ENCODE measurements at places on chromosomes 11 and 22.
A peak's percentile ranks its signal among the peaks of the same experiment; 100 is the strongest.

- no peak overlapping the region for H3K4me3 ChIP-seq
- DNase-seq, result no peak
- no peaks in the 10 kb centered on the region for H3K36me3 ChIP-seq
- peaks cover 7% of the 10 kb centered on the region for H3K27me3 ChIP-seq
- no peak overlapping the region for H3K27ac ChIP-seq
Measured at GRCh38 chr22:30705710-30706651, 11.3 kb downstream of the OSBP2 start.

- H3K27ac ChIP-seq, result no peak overlapping the region
- H3K4me3 ChIP-seq, result no peak overlapping the region
- DNase-seq, result no peak
- no peaks in the 10 kb centered on the region for H3K27me3 ChIP-seq
- H3K36me3 ChIP-seq, result no peaks in the 10 kb centered on the region
Measured at GRCh38 chr11:61700720-61701119, 20.5 kb downstream of the DAGLA start.

DNA sequence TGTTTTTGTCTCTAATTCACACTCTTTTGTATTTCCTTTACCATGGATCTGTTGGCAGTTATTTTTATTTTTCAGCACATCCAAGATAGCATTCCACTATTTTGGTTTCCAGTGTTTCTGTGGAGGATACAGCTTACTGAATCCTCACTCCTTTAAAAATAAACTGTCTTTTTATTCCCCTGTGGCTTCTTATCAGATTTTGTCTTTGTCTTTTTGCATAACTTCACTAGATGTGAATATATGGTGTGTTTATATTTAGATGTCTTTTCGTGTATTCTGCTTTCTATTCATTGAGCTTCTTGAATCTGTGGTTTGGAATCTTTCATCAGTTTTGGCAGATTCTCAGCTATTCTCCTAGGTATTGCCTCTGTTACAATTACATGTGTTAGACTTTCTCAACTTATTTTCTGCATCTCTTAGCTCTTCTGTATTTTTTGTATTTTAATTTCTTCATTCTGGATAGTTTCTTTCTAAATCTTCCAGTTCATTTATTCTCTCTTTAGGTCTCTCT lies 7.4 kb upstream of the ATXN10 start:
- H3K27me3 ChIP-seq, result peaks cover 17% of the 10 kb centered on the region
- H3K4me3 ChIP-seq, result no peak overlapping the region
- H3K4me1 ChIP-seq, result no peaks in the 10 kb centered on the region

- H3K27ac ChIP-seq, result no peak overlapping the region
- H3K4me1 ChIP-seq, result peaks cover 10% of the 10 kb centered on the region
- no peak overlapping the region for H3K4me3 ChIP-seq
Measured at GRCh38 chr11:2473361-2474058, 28.7 kb downstream of the KCNQ1 start.

GRCh38 chr11:57500926-57501325 lies 14.6 kb downstream of the SLC43A1 start:
- no peak overlapping the region for H3K4me3 ChIP-seq
- H3K27me3 ChIP-seq, result no peaks in the 10 kb centered on the region
- H3K36me3 ChIP-seq, result peaks cover 18% of the 10 kb centered on the region
- H3K4me1 ChIP-seq, result peaks cover 2% of the 10 kb centered on the region

DNA sequence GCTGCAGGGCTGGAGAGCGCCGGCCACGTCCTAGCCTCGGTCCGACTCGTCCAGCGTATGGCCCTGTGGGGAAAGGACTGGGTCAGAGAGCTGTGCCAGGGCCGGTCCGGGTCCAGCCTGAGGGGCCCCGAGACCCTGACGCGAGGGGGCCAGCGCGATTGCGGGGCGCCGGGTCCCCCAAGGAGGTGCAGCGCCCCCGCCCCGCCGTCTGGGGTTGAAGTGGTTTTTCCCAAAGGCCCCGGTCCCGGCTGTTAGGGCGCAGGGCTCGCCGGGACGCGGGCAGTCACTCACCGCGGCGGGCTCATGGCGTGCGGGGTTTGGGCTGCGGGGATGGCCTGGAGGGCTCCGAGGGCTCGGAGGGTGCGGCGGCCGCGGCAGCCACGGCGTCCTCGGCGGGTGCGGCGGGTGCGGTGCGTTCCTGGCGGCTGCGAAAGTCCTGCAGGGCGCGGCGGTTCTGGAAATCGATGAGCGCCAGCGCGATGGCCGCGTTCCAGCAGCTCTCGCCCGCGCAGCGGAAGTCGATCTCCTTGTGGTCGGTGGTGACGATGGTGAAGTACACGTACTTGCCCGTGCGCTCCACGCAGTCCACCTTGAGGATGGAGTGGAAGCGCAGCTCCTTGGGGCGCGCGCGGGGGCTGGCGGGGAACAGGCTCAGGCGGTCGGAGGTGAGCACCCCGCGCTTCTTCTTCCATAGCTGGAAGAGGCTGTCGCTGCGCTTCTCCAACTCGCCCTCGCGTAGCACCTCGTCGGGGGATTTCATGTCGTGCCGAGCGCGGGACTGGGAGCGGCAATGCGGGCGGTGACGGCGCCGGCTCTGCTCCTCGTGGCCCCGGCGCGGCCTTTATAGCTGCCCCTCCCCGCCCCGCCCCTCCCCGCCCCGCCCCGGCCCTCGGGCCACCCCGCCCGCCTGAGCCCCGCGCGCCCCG lies at the start of gene PHLDA2:
TSS of gene PHLDA2 (minus strand) at position 816 of the 926 bp plus-strand sequence. CDS start at position 760, 56 bp downstream.
- no peaks in the 10 kb centered on the region for H3K36me3 ChIP-seq
- peak within 1 kb of the TSS; percentile 70 for H3K27ac ChIP-seq
- peaks cover 35% of the 10 kb centered on the region for H3K4me1 ChIP-seq
- peak within 1 kb of the TSS; percentile 77 for H3K4me3 ChIP-seq

DNA sequence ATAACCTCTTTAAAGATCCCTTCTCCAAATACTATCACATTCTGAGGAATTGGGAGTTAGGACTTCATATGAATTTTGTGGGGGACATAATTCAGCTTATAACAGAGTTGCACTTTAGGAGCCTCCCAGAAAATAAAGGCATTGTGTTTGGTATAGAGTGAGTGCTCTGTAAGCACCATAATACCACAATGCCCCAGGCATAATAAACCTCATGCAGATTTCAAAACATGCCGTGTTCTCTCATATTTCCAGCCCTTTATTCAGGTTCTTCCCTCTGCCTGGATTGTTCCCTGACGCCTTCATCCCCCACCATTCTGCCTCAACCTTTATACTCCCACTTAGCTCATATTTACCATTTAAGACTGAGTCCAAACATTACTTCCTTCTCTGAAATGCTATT lies 398.8 kb upstream of the FAT3 start:
- no peaks in the 10 kb centered on the region for H3K4me1 ChIP-seq
- no peak overlapping the region for H3K27ac ChIP-seq
- DNase-seq, result no peak
- H3K27me3 ChIP-seq, result no peaks in the 10 kb centered on the region
- H3K36me3 ChIP-seq, result no peaks in the 10 kb centered on the region

- H3K4me1 ChIP-seq, result peaks cover 11% of the 10 kb centered on the region
- peaks cover 16% of the 10 kb centered on the region for H3K27me3 ChIP-seq
- H3K27ac ChIP-seq, result no peak overlapping the region
- H3K36me3 ChIP-seq, result no peaks in the 10 kb centered on the region
Measured at GRCh38 chr22:35905894-35906293, 122.7 kb downstream of the RBFOX2 start.

DNA sequence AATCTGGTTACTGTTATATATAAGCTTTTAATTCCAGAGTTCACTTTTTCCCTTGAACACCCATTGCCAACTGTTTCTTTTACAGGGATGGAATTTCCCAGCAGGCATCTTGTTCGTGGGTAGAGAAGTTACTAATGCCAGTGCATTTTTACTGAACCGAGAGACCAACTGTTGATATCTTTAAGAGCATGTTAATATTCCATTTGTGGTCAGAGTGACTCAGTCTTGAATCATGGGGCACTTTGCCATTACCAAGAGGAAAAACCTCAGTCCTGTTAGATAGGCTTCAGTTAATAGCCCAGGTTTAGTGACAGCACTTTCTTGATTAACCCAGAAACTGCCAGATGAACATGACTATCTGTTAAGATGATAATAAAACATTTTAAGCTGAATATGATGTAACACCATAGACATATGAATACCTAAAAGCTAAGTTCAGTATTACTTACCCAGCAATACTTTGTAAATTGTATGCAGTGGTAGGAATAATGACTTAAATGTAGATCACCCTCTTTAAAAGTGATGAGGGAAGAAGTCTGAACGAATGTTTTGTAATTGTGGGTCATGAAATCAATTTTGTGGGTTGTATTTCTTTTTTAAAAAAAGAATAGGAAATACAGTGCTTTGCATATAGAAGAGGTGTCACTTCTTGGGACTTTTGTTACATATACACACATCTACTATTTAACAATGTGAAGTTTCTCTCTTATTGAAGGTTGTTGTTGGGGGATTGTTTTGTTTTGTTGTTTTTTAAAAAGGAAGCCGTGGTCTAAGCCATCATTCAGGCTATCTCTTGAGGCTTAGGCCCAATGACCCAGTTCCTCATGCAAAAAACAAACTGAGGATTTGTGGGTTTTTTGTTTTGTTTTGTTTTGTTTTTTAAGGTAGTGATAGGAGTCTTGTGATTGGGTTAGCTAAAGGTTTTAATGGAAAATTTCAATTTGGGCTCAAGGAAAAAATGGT lies 79.2 kb upstream of the GRIK4 start:
- H3K27ac ChIP-seq, result peak overlapping the region; percentile 86
- H3K4me3 ChIP-seq, result peak overlapping the region; percentile 28
- no peaks in the 10 kb centered on the region for H3K27me3 ChIP-seq

DNA sequence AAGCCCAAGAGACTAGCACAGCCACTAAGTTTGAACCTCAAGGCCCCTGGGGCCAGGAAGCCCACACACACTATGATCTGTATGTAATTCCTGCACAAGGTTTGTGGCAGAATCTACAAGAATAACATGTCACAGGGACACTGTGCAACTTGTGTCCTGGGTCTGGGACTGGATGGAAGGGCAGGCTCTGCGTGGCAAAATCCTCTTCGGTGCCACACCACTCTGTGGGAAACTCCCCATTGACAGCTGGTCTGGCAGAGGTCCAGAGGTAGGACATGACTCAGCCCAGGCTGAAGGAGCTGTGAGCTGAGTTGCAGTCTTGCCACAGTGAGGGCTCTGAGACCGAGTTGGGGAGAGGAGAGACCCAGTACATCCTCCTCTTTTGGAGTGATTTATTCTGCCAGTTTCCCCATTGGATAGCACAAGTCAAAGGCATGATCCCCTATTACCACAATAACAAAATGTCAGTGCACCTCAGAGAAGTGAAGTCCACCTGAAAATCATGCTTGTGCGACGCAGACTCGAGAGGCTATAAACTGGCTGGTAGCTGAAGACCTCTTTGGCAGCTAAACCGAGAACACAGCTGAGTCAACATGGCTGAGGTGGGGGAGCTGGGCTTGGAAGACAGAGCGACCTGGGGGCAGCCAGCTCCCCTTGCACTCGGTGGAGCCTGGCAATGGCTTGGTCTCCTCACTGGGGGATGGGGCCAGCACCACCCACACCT lies 23.3 kb upstream of the SERPIND1 start:
- peaks cover 22% of the 10 kb centered on the region for H3K4me1 ChIP-seq
- DNase-seq, result peak; percentile 46
- H3K36me3 ChIP-seq, result peaks cover 13% of the 10 kb centered on the region
- H3K27ac ChIP-seq, result peak overlapping the region; percentile 52
- H3K4me3 ChIP-seq, result no peak overlapping the region
- no peaks in the 10 kb centered on the region for H3K27me3 ChIP-seq

GRCh38 chr11:48019217-48019584 lies 38.8 kb downstream of the PTPRJ start:
- H3K4me3 ChIP-seq, result no peak overlapping the region
- H3K27ac ChIP-seq, result peak overlapping the region; percentile 87
- no peak for DNase-seq
- peaks cover 9% of the 10 kb centered on the region for H3K36me3 ChIP-seq
- H3K4me1 ChIP-seq, result peaks cover 78% of the 10 kb centered on the region

GRCh38 chr11:134691295-134691873 lies 279.3 kb upstream of the B3GAT1 start:
- no peak for DNase-seq
- H3K4me3 ChIP-seq, result no peak overlapping the region
- H3K27me3 ChIP-seq, result peaks cover 25% of the 10 kb centered on the region

DNA sequence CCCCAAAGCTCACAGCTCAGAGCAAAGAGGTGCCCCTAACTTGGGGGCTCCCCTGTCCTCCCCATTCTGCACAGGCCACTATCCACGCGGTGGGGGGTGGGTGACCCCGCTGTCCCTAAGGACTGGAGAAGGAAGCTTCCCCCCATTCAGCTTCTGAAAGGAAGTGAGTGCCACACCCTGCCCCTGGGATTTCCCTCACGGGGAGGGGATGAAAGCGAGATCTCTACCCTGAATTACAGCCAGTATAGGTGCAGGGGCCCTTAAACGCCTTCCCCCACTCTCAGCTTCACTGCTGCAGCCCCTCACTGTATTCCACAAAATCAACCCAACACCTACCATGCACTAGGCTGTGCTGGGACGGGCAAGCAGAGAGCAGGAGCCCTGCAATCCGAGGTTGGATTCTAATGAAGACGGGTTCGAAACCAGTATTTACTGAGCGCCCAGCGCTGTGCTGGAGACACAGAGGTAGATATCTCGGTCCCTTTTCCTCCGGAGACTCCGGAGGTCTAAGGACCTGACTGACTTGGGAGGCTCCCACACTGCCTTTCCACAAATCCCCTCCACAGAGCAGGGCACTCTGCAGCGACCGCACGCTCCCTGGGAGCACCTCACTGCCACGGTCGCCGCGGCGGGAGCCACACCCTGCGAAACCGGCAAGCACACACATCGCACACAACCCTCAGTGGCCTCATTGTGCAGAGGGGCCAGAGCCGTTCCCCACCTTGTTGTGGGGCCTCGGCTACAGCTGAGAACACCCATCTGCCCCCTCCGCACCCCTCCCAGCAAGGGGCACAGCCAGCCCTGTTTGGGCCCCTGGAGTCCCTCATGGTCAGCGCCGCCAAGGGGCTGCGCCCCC lies 1.8 kb downstream of the AHNAK start:
- H3K27me3 ChIP-seq, result peaks cover 11% of the 10 kb centered on the region
- H3K27ac ChIP-seq, result peak overlapping the region; percentile 74
- peak; percentile 41 for DNase-seq
- H3K4me1 ChIP-seq, result peaks cover 76% of the 10 kb centered on the region
- H3K36me3 ChIP-seq, result peaks cover 1% of the 10 kb centered on the region

DNA sequence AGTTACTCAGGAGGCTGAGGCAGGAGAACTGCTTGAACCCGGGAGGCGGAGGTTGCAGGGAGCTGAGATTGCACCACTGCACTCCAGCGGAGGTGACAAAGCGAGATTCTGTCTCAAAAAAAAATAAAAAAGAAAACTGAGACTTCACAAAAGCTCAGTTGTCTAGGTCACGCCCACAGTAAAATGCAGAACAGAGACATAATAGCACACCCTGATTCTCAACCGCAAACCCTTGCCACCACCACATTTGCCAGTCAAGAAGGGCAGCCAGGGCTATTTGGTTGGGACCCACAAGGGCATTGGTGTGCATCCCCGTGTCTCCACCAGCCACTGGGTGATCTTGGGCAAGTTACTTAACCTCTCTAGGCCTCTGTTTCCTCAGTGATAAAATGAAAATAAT lies 25.4 kb downstream of the CREB3L1 start:
- DNase-seq, result no peak
- no peaks in the 10 kb centered on the region for H3K36me3 ChIP-seq
- no peaks in the 10 kb centered on the region for H3K4me1 ChIP-seq
- H3K27me3 ChIP-seq, result no peaks in the 10 kb centered on the region
